Activated naive CD4-positive, alpha-beta T cell treated with anti-CD3 and anti-CD28 coated beads, Interleukin-2, amount 50 U/mL, for 72 hours (primary cell): ENCODE measurements at places on chromosomes 5 and 9. TPM values are rescaled to one million over a fixed set of nuclear protein-coding genes. Genes with fewer than 3 reads are reported as not detected.

GRCh38 chr5:56735849-56736641, 79.3 kb upstream of the MAP3K1 start:
- no peak for DNase-seq

The NFIB gene
- not detected for total RNA-seq

DNA sequence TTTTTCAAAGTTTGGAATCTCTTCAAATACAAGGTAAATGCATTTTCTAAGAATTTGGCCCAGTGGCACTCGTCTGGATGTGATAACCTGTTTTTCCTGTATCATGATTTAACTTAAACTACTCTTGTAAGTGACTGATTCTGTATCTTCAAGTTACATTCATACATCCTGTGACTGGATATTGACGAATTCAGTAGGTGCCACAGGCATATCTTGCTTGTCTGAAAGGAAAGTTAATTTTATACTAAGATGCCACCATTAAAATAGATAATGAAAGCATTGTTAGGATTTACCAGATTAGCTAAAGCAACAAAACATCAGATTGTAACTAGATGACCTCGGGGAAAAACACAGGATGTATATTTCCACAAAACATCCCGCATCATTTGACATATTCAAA, 175.3 kb upstream of the ZNF608 start:
- DNase-seq = no peak

DNA sequence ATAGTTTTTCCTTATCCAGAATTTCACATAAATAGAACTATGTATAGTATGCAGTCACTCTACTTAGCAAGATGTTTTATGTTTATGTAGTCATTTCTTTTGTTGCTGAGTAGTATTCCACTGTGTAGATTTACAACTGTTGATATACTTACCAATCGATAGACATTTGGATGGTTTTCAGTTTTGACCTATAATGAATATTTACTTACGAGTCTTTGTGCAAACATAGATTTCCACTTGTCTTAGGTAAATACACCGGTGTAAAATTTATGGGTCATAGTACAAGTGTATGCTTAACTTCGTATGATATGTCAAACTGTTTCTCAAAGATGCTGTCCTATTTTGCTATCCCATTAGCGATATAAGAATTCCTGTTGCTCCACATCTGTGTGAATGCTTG, 19.7 kb upstream of the OR2K2 start:
- DNase-seq = no peak

The FGD3 gene
- 61.0 TPM for total RNA-seq

- DNase-seq = no peak
Observed at GRCh38 chr9:91720751-91721705, 229.0 kb downstream of the ROR2 start.

DNA sequence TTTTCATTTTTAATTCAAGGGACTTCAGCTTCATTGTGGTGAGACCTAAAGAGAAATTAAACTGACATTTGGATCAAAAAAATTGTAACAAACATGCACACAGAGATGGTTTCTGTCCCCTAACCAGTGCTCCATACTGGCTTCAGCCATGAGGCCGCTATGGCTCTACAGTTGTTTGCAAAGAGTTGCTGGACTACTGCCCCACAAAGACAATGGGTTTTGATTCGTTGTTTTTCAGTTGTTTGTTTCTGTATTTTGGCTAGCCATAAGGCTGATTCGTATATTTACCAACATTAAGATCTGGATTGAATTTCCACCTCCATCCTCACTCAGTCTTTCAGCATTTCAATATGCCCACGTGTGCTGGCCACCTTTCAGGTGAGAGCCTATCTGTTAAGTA, 163.7 kb upstream of the KIF2A start:
- DNase-seq = no peak

DNA sequence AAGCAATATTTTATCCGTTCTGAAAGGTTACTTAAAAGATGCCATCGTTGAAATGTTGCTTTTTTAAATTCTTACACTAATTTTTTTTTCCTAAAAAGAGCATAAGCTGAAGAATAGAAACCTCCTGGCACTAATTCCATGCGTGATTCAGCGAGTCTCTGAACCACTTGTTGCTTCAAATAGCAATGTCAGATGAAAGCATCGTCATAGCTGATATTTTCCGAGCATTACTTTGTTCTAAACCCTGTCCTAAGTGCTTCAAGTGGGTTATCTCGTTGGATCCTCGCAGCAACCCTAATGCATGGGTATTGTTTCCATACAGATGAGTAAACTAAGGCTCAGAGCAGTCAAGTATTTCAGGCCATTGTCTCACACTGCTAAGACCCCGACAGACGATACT, 79.7 kb downstream of the CDH6 start:
- no peak for DNase-seq

DNA sequence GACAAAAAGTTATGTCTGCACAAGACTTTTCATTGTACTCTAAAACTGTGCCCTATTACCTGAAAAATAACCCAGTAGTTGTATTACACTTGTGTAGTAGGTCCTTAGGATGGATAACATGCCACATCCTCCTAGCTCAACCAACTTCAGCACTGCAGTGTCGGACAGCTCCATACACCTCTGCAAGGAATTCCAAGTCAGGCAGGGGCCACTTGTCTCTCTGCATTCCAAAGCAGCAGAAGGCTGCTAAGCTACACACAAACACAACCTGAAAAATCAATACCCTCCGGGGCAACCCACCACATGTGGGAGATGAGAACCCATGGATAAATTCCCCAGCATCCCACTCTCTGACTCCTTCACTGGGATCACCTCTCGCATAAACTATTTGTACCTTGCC, 50.2 kb downstream of the MED10 start:
- no peak for DNase-seq

- DNase-seq = peak; percentile 35
Observed at GRCh38 chr9:92965061-92965758, 17.9 kb downstream of the FGD3 start.

The DOLK gene
- 5.6 TPM for total RNA-seq

GRCh38 chr9:31783491-31783890, 601.0 kb upstream of the ACO1 start:
- DNase-seq = no peak

DNA sequence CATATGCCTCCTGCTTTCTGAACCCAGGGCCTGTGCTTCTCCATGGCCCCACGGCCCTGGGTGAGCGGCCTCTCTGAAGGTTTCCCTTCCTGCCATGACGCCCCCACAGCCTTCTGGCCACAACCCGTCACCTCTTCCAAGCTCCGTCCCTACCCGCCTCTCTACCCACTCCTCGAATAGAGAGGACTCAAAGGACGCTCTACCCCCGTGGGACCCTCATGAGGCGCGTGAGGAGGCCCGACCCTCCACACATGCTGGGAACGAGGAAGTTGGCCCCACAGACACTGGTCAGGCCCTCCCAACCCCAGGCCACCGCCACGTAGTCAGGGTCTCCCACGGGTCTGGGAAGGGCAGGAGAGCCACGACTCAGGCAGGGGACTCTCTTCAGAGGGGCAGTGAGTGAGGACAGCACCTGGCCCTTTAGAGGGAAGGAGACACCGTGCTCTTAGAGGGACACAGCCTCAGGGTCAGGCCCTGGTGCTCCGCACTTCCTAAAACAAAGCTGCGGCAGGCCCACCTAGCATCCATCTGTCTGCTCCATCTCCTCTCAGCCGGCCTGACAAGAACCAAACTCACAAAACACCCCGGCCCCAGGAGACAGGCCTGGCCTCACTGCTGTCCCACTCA, 5.3 kb downstream of the BRD3 start:
- peak; percentile 47 for DNase-seq

DNA sequence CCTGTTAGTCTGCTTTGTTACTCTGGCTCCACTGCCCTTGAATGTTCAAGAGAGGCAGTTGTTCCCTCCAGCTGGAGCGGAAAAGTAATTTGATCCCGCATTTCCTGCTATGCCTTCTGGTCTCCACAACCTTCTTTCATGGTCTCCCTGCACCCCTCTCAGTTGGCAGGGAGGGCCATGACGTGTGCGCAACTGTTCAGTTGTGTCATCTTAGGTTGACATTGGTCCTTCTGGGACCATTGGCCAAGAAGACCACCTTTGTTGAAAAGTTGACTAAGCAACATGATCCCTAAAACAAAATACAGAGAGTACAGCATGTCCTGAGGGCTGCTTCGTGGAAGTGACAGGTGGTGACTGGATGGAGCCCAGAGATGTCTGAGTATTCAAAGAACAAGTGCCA, 192.5 kb upstream of the TUT7 start:
- no peak for DNase-seq

The SLCO6A1 gene
- total RNA-seq = not detected

DNA sequence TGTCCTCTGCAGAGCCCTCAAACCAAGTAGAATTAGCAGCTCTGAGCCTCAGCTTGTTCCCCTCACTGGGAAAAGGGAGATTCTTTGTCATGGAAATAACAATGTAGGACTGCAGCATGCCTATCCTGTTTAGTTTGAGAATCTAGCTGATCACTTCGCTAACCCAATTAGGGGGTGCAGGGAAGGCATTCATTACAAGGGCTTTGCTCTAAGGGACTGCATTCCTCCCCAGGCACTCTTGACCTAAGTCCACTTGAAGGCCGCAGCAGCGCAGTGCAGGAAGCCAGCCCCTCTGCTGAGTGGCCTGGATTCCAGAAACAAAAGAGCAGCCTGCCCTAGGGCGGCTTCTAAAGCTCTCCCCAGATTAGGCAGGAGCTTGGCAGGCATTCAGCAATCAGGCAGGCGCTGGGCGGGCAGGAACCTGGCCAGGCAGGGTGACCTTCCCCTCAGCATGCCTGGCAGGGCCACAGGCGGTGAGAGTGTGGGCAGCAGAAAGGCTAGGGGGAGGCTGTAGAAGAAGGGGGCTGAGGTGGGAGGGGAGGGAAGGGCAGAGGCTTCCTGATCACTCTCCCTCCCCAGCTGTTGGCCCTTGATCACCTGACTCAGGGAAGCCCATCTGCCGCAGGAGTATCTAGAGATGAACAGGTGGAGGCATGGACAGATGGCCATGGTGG, 24.8 kb downstream of the CCNJL start:
- DNase-seq = no peak

DNA sequence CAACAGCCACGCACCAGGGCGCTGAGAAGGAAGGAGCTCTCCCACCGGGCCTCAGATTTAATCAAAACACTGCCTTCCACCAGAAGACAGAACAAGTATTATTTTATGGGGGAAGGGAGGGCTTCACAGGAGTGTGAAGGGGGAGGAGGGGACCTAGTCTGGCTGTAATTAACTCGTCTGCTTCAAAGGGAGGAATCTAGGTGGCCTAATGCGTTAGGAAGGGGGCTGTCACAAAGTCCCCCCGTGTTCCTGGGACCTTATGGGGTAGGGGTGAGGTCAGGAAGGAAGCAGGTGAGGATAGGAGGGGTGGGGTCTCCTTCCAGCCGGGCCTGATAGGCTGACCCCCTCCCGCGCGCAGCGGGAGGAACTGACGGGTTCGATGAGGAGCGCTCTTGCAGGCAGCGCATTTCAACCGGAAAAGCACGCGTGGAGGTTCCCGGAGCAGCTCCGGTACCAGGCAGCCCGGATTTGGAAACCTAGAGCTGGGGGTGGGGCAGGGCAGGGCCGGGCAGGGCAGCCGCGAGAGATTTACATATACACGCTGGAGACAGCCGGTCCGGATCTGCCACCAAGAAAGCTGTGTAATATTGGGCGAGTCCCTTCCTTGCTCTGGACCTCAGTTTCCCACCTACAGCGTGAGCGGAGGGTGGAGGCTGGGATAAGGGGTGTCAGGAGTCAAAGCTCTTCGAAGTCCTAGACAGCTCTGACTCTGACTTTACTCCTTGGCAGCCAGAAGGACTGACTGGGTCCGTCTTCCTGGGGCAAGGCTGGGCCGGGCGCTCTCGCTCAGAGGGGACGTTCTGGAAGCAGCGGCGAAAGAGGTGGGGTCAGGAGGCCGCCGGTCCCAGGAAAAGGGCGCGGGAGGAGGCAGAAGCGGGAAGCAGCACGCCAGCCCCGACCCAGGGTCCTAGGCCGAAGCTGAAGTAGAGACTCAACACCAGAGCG, 1.8 kb downstream of the SHB start:
- no peak for DNase-seq

- no peak for DNase-seq
Observed at GRCh38 chr5:107104040-107104995, 566.4 kb downstream of the EFNA5 start.

DNA sequence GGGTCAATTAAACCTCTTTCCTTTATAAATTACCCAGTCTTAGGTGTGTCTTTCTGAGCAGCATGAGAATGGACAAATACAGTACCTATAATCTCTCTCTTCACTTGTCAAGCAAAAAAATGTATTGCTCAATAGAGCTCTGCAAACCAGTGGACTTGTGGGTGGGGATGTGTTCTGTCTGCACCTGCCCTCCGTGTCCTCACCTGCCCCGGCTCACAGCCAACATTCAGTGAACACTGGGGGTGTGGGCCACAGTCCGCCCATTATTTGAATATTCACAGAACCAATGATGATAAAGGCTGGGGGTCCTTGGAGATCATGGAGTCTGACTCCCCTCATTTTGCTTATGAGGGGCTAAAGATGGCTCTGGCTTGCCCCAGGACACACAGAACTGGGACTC, 36.9 kb upstream of the MED27 start:
- DNase-seq = no peak

The BTNL3 gene
- not detected for total RNA-seq

DNA sequence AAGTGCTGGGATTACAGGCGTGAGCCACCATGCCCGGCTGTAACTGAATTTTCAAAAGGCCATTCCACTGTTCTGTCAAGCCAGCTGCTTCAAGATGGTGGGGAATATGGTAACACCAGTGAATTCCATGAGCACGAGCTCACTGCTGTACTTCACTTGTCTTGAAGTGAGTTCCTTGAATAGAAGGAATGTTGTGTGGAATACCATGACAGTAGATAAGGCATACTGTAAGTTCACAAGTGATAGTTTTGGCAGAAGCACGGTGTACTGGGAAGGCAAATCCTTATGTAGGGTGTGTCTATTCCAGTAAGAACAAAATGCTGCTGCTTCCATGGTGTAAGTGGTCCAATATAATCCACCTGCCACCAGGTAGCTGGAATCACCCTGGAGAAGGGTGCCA, 6.6 kb upstream of the PRXL2C start:
- no peak for DNase-seq

The ZBED3 gene
- total RNA-seq = 0.20 TPM

DNA sequence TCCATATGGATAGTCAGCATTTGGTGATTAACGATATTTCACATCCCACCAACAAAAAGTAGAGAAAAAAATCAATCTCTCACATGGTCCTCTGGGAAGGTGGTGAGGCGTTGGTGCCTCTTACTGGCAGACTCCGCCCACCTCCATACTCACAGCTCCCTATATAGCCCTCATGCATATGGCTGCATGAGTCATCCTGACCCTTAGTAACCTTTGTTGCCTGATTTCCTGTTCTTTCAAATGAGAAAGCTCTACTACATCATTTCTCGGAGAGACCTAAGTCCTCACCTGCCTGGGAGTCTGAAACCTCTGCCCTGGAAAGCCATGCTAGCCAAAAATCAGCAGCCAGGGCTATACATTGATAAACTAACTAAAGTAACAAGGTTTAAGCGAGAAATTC, 33.3 kb upstream of the ABCA1 start:
- DNase-seq = peak; percentile 71

The FBP1 gene
- 0.89 TPM for total RNA-seq

DNA sequence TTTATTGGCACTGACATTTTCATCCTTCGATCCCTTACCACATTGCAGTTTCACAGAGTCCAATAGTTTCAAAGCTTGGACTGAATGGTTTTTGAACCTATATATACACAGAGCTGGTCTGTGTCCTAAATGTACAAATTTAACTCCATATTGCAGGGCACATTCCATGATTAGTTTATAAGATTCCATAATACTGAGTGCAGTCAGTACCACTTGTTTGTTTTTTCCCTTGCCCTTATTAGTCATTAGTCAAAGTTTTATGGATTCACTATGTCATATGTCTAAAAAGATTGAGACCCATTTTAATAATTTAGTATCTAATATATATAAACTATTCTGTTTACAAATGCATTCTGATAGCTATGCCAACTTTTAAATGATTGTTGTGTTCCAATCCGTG, 654.8 kb upstream of the MEF2C start:
- no peak for DNase-seq

The CATSPER3 gene
- total RNA-seq = 0.51 TPM
